ENCODE measurements at places on chromosomes 2 and 18.

DNA sequence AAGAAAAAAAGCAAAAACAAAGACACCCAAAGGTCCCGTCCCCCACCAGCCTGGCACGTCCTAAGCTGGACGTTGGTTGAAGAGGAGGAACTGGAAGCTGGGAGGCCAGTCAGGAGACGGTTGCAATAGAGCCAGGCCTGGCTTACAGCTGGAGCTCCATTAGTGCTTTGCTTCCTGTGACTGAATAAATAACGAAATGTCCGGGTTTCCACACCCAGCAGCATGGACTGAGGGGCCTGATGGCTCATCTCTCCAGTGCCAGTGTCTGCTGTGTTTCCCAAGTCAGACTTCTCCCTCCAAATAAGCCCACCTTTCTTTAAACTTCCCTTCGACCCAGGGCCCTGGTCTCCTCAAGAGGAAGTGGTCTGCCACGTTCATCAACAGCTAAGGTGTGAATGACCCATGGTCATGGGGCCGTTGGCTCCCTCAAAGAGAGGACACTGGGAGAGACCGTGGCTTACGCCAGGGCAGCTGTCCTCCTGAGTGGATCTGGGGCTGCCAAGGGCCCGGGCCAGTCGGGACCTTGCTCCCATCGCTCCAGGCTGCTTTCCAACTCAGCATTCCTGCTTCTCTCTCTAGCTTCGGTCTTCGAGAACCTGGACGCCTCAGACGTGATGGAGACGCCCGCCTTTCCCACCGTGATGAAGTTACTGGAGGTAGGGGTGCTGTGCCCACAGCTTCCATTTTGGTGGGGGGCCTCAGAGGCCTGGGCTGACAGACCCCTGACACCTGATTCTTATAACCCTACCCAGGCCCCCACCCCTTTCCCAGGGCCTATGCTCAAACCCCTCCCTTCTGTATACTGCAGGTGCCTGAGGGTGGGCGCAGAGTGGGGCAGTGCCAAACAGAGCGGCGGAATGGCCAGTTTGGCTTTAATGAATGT, 44.9 kb downstream of the MYO7B start:
- no peak for DNase-seq

GRCh38 chr18:24790347-24790746, 329.9 kb downstream of the HRH4 start:
- DNase-seq: no peak

GRCh38 chr2:203797712-203798111, 69.9 kb upstream of the CTLA4 start:
- DNase-seq: no peak

DNA sequence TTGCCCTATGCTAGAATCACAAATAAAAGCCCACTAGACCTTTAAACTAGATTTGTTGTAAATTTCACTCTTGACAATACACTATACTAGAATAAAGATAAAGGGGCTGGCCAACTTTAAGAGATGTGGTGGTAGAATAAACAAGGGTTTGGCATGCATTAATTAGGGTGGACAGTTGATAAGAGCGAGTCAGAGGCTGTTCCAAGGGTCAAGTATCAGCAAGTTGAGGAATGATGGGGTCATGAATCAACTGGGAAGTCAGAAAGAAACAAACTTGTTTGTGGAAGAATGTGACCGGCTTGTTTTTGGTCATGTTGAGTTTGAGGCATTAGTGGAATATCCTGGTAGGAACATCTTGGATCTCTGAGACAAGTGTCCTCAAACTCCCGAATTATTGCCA, 398.3 kb upstream of the TNP1 start:
- no peak for DNase-seq

DNA sequence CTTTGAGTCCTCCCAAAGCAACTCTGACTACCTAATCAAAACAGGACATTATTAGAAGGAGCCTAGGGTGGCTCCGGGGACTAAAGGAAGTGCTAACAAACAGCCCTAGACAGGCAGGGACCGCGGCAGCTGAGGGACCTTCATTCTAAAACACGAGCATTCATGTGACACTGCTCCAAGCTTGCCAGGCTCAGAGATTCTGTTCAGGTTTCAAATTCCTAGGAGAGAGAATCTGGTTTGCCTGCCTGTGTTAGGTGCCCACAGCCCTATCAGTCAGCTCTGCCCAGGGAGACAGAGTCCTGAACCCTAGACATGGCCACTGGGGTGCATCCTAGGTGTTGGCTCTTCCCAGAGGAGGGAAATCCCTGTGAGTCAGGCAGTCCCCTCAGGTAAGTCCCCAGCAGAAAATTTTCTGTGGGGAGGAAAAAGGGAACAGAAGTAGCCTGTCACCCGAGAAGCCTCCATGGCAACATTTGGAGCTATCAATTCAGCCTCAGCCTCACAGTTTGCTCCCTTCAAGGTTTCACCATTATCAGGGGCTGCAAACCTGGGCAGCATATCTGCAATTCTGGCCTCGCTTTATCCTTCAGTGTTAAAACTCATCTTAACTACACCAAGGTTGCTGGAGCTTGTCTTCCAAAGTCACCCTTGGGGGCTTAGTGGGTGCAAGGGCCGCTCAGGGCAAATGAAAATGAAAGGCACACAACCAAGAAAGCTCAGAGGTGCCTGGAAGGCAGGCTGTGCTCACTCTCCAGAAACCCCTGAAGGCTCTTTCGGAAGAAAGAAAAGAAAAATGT, 28.6 kb downstream of the PCBP1 start:
- DNase-seq: no peak

Measured in stimulated activated CD8-positive, alpha-beta memory T cell treated with anti-CD3 and anti-CD28 coated beads, Interleukin-15, amount 100 ng/mL, for 4 hours (primary cell).